Right ventricle myocardium superior (tissue), 1 donor: ENCODE measurements at places on chromosomes 4 and X. TPM values are rescaled to one million over a fixed set of nuclear protein-coding genes. Genes with fewer than 3 reads are reported as not detected.
A peak's percentile ranks its signal among the peaks of the same experiment; 100 is the strongest.

The ASB5 gene
- total RNA-seq, result 2.8 TPM

The VCX3B gene
- not detected for total RNA-seq

DNA sequence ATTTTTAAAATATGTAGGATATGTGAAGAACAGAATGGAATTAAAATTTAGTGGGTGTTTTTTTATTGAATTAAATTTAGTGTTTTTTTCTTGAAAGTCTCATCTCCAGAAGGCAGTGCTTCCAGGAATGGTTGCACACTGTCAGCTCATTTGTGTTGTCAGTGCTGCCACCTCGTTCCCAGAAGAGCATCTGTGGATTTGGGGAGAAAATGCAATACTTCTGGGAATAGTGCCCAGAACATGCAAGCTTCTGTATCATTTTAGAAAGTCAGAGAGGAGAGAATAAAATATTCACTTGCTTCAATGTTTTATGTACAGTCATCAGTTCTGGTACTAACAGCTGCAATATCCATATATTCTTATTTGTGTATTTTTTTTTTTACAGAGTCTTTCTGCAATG is 608.8 kb downstream of the PCDH7 start:
- no peak for DNase-seq

DNA sequence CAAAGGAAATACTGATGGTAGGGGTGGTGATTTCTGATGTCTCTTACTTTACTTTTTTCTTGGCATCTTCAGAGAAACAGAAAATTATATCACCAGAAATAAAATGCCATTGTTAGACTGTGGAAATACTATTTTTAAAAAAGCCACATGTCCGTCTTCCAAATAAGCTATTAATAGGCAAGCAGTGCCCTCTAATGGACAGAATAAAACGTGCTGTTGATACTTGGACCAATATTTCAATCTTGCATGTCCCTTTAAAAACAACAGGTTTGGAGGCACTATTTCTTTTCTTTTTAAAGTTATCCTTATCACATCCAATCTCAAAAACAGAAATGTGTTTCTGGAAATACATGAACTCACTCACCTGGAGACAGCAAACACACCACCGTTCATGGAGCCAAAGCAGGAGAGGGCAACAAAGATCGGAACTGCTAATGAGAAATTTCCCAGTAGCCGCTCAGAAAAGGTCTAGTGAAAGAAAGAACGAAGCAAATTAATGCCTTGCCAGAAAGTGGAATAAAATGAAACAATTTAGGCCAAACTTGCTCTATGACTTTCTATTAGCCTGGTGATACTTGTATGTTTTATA is 59.2 kb downstream of the SLC7A11 start:
- no peak for DNase-seq

DNA sequence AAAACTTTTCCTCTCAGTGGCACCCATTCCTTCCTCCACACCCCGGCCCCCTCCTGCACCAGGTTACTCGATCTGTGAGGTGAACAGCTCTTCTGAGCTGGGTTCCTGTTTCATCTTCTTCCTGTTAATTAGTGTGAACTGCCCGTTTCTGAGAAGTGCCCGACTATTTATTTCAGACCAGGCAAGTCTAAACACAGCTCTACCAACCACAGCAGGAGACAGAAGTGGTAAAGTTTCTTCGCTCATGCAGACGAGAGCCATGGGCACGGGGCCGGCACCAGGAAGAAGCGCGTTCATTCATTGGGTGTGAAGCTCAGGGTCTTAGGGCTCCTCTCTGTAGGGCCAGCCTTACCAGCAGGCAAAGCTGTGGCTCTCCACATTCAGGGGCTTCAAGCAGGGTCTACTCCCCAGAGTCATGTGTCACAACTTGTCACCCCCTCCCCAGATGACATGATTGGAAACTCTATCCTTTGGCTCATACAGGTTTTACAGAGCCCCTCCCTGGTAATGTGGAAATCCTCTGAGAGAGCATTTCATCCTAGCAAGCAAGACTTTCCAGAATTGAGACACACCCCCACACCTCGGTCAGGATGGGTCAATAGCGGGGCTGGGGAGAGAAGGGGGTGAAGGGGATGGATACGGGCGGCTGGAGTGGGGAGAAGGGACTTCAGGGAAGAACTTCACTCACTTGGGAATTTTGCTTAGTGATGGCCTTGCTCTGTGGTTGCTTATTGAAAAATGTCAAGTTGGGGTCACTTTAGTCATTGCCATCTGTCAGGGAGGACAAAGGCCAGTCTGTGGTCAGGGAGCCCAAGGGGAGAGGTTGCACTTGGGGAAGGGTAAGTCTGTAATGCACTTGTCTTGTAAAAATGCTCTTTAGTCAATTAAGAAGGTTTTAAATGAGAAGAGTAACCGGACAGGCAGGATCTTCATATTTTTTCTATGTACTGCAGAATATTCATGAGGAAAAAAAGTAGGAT is 121.6 kb upstream of the TRIM2 start:
- no peak for DNase-seq

- DNase-seq, result peak; percentile 45
Measured at GRCh38 chrX:153781428-153782047, 697 bp downstream of the SRPK3 start.

DNA sequence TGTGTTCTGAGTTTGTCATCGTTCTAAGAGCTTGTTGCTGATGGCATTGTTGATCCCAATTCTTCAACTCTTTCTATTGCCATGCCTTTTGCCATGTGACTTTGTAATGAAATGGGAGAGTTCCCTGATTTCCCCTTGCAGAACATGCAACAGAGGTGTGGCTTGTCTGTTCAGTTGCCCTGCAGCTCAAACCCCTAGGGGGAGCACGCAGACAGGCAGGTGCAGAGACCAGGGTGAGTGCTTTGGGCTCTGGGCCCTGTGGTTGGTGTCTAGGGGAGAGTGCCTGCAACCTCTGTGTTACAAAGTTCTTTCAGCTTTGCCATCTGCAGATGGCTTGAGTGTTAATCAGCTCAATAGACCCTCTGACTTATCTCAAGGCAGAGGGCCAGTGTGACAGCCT is 332.7 kb downstream of the MID1IP1 start:
- DNase-seq, result no peak

DNA sequence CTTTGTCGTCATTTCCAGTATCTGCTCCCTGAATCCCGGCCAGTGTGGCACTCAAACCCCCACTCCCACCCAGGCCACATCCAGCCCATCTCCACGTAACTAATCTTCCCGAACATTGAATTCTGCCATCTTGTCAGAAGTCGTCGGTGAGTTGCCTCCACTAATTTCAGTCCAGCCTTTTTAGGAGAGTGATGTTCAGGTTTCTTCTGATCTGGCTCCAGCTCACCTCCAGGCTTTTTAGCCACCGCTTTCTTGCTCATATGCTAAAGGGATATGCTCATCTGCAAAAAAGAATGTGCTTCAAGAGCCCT is 1.3 kb downstream of the TMEM165 start:
- no peak for DNase-seq

GRCh38 chr4:38132843-38133662 is 172.9 kb downstream of the PTTG2 start:
- DNase-seq, result no peak

GRCh38 chr4:176767183-176767582 is 25.5 kb downstream of the VEGFC start:
- DNase-seq, result no peak
